ENCODE measurements at places on chromosomes 16 and 17.
A peak's percentile ranks its signal among the peaks of the same experiment; 100 is the strongest.

DNA sequence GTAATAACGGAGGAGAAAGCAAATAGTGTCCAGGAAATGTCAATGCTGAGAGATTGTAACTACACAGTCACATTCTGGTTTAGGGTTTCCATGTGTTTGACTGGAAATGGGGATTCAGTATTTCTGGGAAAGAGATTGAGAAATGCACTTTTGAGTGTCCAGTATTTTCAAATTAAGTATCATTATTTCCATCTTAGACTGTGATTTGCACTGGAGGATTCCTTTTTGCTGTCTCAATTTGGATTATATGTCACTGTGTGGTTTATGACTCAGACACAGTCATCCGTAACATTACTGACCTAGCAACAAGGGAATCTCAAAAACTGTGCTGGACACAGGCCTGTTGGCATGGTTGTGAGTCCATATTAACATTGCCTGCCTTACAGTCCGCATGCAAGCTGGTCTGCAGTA, 681.4 kb downstream of the CDH11 start:
- DNase-seq: no peak

- no peak for DNase-seq
These were observed at the start of gene NTN3 for GRCh38 chr16:2471016-2471652. Gene NTN3 (plus strand): TSS chr16:2471297. CDS start chr16:2471702, 405 bp downstream.

- DNase-seq: no peak
These were observed 36.9 kb downstream of the XYLT1 start for GRCh38 chr16:17433577-17434451.

- no peak for DNase-seq
These were observed 109.4 kb upstream of the GSE1 start for GRCh38 chr16:85503679-85504231.

GRCh38 chr16:86883583-86884389, 305.4 kb downstream of the FOXL1 start:
- DNase-seq: no peak

GRCh38 chr17:31508288-31509094, 117.0 kb downstream of the RAB11FIP4 start:
- DNase-seq: peak; percentile 48

DNA sequence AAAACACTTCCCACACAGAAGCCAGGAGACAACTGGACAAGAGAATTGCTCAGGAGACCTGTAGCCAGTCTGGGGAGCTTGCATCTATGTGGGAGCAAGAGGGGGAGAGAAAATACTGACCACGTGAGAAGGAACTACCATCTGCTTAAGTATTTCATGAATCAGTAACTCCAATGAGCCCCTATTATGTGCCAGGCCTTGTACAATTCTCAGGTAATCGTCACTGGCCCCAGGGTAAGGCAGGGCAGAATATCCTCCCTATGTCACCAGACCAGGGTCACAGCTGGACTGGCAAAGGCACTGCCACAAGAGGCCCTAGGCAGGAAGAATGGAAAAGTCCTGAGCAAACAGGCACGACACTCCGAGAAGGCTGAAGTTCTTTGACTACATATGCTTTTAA, 25.9 kb downstream of the USP7 start:
- DNase-seq: no peak

- DNase-seq: no peak
These were observed 47.6 kb upstream of the CBFA2T3 start for GRCh38 chr16:89024546-89025060.

DNA sequence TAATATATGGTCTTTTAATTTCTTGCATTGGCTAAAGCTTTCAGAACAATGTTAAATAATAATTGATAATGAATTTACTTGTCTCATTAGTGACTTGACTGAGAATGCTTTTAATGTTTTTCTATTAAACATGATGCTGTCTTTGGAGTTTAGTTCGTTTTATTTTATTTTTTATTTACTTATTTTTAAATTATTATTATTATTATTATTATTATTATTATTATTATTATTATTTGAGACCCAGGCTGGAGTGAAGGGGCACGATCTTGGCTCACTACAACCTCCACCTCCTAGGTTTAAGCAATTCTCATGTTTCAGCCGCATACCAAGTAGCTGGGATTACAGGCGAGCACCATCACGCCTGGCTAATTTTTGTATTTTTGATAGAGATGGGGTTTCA, 4.4 kb downstream of the OR3A3 start:
- no peak for DNase-seq

DNA sequence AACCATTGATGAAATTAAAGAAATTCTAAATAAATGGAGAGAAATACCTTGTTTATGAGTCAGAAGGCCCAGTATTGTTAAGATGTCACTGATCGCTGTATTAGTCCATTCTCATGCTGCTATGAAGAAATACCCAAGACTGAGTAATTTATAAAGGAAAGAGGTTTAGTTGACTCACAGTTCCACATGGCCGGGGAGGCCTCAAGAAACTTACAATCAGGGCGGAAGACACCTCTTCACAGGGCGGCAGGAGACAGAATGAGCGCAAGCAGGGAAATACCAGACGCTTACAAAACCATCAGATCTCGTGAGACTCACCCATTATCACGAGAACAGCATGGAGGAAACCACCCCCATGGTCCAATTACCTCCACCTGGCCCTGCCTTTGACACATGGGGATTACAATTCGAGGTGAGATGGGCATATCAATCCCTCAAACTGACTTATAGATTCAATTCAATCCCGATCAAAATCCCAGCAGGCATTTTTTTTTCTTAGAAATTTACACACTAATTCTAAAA, 157.2 kb downstream of the ENGASE start:
- DNase-seq: no peak

DNA sequence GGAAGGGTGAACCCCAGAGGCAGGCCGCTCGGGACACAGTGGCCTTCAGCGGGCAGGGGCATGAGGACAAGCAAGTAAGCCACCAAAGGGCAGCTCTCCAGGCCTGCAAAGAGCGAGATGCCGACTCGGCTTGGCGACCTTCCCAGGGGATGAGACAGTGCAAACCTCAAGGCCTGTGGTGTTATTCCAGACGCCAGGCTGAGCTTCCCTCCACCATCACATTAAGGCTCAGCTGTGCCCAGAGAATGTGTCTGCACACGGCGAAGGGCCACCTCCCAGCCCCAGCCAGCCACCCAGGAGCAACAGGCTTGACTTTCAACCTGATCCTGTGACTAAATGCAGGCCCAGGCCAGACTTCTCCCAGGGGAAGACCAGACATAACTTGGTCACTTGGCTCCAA, 251.4 kb downstream of the SOX9 start:
- no peak for DNase-seq

GRCh38 chr16:85550953-85551924, 61.9 kb upstream of the GSE1 start:
- no peak for DNase-seq

- DNase-seq: peak; percentile 81
These were observed 977 bp upstream of the ZNF778 start for GRCh38 chr16:89216315-89217137.

GRCh38 chr17:81706232-81706611, 3.1 kb downstream of the MRPL12 start:
- DNase-seq: no peak

GRCh38 chr16:17166095-17166494, 304.7 kb downstream of the XYLT1 start:
- DNase-seq: no peak

GRCh38 chr17:19012171-19013080, 7.9 kb upstream of the FAM83G start:
- no peak for DNase-seq

GRCh38 chr16:1078579-1079021, 6.1 kb downstream of the SSTR5 start:
- no peak for DNase-seq

GRCh38 chr17:81128774-81129173, 36.5 kb upstream of the PVALEF start:
- DNase-seq: no peak

DNA sequence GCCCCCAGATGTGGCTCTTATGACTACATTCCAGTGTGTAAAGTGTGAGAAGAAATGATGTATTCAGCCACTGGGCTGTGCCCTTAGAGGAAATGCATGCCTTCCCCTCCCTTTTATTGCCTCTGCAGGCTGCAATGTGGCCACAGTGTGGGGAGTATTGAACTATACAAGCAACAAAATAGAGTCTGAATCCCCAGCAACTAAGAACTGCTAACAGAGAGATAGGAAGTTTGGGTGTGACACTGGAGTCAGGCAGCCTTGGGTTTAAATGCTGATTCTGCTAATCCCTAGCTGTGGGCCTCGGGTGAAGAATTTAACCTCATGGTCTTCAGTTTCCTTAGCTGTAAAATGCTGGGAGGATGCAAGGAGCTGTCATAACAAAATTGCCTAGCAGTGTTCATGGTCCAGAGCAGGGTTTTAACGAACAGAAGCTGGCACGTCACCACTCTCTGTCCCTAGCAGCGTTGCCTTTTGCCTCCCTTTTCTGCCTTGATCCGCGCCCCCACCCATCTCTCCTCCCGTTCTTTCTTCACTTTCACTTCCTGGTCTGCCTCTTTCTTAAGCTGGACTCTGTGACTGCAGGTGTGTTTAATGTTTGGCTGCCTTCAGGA, 50.3 kb downstream of the KPNA2 start:
- DNase-seq: no peak

DNA sequence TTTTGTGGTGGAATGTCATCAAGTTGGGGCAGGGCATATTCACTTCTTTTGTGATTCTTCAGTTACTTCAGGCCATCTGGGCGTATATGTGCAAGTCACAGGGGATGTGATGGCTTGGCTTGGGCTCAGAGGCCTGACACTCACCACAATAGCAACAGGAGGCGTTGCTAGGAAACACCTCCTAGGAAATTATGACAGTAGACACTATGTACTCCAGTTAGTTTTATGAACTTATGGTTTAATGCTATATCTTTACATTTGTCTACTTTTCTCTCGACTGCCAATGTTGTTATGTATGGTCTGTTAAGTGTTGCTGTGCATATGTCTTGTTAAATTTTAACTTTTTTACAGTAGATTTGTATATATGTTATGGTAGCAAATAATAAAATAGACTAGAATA, 788.7 kb upstream of the GOT2 start:
- no peak for DNase-seq

GRCh38 chr17:18963126-18964017, 11.4 kb downstream of the SLC5A10 start:
- no peak for DNase-seq

GRCh38 chr16:11412175-11412904, 67.1 kb downstream of the RMI2 start:
- no peak for DNase-seq

DNA sequence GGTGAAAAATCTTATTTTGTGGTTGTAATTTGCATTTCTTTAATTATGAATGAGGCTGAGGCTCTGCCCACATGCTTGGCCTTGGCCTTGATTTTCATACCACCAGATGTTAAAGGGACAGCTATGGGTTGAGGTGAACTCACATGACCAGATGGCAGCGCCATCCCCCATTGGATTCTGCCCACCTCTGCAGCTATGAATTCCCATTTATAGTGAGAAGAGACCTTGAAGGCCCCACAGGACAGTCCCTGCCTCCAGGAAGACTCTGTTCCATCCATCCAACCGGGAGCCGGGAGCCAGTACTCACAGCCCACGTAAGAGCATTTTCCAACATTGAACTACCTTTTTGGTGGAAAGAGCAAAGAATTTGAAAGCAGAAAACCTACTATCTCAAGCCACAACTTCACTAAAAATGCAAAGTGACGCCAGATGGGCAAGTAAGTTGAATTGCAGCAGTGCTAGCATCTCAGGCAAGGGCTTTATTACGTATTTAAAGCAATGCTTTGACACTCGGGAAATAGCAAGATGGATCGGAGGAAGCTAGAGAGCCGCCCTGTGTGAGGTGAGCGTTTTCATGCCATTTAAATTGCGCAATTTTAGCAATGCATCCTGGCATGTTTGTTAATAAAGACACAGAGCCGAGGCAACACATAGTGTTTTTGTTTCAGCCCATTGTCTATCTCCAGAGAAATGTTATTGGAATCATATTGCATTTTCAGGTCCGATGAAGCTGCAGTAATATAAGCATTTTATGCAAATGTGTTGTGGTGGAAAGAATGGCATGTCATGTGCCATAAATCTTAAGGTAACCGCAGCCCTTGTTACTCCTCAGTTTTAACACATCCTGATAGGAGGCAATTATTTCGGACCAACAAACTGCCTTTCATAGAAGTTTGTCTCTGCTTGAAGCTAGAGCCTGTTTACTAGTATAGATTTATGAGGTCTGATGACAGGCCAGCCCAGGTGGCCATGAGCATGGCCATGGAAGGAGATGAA, 273.4 kb upstream of the TNRC6C start:
- no peak for DNase-seq

- no peak for DNase-seq
These were observed 209.6 kb upstream of the CACNG5 start for GRCh38 chr17:66625311-66625767.

- DNase-seq: no peak
These were observed 5.3 kb upstream of the NTN3 start for GRCh38 chr16:2465653-2466415.

Measured in stimulated activated CD4-positive, alpha-beta T cell treated with anti-CD3 and anti-CD28 coated beads, Interleukin-4, amount 100 ng/mL, for 1 hour (primary cell).